Stimulated activated CD4-positive, alpha-beta T cell treated with anti-CD3 and anti-CD28 coated beads, Interleukin-4, amount 100 ng/mL, for 48 hours (primary cell): ENCODE measurements at places on chromosomes 16 and 17.

GRCh38 chr17:75036643-75037268 is 10.0 kb downstream of the ATP5PD start:
- peak; percentile 51 for DNase-seq

DNA sequence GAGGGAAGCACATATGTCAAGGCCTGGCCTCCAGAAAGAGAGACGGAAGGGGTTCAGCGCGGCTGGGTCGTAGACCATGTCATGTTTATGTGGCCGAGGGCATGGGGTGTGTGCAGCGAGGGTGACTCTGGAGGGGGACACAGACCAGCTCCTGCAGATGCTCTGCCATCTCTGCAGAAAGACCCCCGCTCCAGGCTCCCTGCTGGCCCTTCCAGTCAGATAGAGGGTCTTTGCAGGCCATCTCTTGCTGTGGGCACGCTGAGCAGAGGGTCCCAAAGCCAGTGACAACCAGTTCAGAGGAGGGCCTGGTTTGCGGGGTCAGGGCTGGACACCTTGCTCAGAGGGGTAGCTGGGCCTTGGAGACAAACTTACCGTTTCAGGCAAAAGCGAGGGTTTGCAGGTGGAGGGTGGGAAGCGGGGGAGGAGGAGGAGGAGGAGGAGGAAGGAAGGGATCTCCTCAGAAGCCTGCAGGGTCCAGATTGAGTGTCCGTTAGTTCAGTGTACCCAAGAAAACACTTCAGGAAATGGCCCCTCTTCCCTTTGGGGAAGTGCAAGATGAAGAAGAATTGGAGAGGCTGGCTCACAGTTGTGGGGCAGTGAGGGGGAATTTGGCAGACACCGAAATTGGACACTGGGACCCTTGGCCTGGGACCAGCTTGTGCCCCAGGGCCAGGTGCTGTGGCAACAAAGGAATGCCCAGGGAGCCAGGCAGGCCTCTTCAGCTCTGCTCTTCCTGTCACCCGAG is 102.8 kb downstream of the CMIP start:
- no peak for DNase-seq

- no peak for DNase-seq
Observed at GRCh38 chr17:36142235-36142634, 34.2 kb downstream of the TBC1D3B start.

DNA sequence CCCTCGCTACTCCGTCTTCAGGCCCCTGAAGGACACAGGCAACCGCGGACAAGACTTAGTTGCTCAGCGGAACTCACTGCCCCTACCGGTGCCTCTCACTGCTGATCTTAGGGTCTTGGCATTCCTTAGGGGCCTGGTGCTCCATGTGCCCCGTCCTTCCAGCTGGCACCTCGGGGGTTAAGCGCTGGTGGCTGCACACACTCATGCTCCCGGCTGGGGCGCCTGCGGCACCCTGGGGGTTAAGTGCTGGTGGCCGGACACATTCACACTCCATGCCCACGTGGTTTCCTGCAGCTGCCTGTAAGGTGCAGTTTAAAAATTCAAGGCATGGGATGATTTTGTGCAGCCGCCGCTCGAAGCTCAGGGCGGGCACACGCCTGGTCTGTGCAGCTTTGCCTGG is 45.1 kb downstream of the BAIAP2 start:
- no peak for DNase-seq

DNA sequence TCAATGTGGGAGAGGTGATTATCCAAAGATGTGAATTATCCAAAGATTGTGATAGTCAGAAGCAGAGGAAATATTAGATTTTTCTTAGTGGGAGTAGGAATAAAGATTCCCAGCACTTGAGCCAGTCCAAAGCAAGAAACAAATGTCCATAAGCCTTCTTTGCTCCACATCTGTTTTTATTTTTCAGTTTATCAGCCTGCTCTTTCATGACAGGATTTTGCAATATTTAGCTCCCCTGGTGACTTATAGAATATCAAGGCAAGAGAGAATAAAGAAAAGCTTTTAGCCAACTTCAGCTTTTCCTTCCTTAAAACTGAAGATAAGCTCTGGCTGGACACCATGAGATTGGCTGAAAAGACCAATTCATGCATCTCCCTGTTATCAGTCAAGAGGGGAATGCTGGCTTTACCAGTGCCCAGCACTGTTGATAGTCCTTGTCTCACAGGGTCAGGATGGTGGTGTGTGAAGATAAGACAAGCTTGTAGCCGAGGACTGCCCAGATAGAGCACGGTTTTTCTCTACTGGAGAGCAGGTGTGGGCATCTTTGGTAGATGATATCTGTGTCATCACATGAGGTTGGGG is 706.5 kb downstream of the KCNJ2 start:
- no peak for DNase-seq

DNA sequence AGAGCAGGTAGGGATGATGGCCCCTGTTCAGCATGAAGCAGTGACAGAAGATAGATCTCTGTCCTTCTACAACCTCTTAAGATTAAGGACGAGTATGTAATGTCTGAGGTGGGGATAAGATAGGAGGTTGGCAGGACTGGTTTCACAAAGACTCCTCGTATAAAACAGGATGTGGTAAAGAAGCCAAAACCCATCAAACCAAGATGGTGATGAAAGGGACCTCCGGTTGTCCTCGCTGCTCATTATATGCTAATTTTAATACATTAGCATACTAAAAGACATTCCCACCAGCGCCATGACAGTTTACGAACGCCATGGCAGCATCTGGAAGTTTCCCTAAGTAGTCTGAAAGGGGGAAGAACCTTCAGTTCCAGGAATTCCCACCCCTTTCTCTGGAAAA is 27.3 kb downstream of the MIS12 start:
- no peak for DNase-seq

GRCh38 chr16:1614456-1615102 is 2.4 kb downstream of the CRAMP1 start:
- no peak for DNase-seq

DNA sequence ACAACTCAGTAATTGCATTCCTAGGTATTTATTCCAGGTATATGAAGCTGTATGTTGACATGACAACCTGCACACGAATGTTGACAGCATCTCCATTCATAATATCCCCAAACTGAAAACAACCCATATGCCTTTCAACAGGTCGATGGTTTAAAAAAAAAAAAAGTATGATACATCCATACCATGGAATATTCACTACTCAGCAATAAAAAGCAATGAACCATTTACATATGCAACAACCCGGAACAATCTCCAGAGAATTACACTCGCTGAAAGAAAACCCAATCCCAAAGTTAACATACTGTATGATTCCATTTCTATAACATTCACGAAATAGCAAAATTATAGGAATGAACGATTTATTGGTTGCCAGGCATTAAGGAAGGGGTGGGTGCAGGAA is 53.3 kb upstream of the DNAH9 start:
- DNase-seq: no peak

DNA sequence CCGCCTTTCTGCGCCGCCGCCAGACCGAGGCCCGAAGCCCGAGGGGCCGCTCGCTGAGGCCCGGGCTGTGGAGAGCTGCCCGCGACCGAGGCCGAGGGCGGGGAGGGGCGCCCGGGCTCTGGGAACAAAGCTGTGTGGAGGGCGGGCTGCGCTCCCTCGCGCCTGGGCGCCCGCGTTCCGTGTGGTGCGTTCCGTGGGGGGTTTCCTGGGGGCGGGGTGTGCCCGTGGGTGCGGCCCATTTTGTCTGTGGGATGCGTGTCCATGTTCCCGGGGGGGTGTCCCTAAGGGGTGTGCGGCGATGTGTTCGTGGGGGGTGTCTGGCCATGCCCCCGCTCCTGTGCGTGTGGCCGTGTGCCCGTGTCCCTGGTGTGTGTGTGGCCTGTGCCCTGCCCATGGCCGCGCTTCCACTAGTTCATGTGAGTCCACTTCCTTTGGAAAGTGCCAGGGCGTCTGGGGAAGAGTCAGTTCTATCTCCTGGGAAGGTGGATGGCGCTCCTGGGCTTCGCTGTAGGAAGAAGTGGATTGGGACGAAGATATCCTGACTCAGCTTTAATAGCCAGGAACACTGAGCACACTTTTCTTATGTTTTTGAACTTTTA is 520 bp downstream of the JPT2 start:
- peak; percentile 35 for DNase-seq

DNA sequence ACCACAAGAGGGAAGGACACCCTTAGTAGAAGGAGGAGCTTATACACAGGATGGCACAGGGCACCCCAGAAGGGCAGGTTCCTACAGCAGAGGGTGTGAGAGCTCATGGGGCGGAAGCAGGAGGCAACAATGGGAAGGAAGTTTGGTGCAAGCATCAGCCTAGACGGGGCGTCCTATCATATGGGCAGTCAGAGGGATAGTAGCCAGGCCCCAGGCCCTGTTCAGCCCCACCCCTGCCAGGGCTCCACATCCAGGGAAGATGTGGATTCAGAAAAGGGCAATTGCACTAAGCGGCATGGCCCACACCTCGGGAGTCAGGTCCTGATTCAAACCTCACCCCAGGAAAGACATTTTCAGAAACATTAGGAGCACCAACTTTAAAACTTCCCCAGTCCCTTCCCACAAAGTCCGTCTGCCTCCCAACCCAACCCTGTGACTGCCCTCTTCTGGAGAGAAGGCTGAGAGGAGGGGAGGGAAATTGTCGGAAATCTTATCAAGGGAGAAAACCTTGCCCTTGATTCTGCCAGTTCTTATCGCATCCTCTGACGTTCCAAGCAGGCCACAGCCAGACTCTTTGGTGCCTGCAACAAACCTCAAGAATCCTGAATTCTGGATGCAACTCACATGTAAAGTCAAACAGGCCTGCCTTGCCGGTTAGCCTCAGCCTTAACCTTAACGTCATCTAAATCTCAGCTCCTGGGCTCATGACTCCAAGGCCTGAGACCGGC is 198.8 kb upstream of the CDH5 start:
- DNase-seq: no peak

- DNase-seq: no peak
Observed at GRCh38 chr16:28179354-28179753, 32.4 kb downstream of the XPO6 start.

DNA sequence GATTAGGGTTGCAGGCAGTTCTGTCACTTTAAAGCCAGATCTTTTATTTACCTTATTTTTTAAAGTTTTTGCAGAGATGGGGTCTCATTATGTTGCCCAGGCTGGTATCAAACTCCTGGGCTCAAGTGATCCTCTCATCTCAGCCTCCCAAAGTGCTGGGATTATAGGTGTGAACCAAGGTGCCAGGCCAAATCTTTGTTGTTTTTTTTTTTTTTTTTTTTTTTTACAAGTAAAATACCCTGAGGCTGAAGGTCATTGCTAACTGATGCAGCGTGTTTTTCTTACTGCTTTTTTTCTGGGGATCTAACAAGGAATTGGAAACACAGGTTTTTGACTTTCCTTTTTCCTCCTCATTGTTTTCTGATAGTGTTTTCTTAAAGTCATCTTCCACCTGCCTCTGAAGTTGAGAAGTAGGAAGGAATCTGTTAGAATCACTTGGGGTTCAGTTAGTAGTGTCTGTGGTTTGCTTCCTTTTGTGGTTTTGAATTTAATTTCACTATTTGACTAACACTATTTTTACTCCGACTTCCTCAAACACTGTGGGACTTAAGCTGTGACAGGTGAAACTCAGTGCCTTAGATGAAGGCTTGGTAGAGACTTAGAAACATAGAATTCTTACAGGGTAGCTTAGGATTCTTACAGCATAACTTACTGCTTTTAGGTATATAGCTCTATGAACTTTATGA is 22.2 kb downstream of the CLTC start:
- no peak for DNase-seq

DNA sequence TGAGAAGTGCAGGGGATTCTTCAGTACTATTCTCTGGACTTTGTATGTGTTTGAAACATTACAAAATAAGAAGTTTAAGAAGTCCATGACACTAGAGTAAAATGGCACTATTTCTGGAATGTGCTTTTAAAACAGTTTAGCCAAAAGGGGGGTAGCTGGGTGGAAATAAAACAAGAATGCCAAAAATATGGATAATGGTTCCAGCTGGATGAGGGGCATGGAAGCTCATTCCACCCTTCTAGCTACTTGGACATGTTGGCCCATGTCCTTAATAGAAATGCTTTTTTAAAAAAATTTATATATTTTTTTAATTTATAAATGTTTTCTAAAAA is 13.1 kb downstream of the ZC3H7A start:
- no peak for DNase-seq

- no peak for DNase-seq
Observed at GRCh38 chr16:54431997-54432896, 145.7 kb upstream of the IRX3 start.

DNA sequence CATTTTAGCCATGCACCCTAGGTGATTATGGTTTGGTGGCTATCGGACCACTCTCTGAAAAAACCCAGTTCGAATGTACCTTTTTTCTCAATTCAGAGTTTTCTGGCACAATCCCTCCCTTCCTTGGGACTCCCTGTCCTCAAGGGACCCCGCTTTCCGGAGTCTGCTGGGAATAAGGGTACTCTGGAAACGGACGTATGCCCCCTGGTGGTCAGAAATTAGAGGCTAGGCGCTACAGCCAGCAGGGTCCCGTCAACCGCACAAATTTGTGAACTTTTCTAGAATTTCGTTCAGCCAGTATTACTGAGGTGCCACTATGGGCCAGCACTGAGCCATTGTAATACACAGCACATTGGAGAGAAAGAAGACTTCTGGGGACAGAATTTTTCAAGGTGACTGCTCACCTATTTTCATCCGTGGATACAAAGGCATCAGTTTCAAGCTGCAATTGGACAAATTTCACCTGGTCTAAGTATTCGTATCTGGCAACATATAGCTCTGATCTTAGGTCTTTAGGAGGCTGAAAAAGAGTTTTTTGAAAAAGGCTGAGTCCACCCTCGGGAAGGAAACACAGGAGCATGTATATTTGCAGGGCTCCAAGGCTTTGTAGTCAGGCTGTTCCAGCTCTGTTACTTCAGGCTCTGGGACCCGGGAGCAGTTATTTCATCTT is 27.1 kb upstream of the CRYBA1 start:
- DNase-seq: peak; percentile 64
